ENCODE measurements at places on chromosomes 2 and 18.

DNA sequence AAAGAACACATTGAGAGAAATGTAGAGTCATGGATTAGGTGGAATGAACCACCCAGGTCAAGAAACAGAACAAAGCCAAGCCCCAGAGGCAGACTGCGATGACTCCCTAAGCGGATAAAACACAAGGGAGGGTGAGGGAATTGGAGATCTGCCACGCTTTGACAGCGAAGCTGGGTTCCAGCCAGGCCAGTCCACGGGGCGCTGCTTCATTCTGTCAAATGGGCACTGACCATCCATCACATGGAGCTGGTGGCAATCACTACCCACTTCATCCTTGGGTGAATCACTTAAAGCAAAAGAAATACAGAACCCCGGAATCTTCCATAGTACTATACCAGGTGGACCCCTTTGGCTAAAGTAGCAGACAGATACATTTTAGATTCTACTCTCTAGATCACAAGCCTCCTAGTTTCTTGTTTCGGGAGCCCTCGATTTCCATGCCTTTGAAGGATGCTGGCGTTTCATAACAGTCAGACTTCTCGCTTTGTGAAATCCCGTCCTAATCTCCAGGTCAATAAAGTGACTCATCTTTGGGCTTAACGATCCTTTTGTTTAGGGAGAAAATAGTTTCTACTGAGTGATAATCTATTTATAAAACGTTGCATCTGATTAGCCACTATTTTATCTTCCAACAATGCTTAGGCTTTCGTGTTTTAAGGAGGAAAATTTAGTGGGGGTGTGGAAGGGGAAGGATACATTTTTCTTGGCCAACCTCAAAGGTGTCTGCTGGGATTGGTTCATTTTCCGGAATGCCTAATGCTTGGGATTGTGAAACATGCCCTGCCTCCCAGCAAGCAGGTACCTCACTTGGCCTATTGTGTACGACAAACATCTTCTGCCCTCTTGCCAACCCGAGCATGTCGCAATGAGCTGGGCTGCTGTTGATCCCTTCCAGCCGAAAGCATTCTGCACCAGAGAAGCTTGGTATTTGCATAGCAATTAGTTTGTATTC, 44.1 kb upstream of the HDAC4 start:
- no peak for DNase-seq

DNA sequence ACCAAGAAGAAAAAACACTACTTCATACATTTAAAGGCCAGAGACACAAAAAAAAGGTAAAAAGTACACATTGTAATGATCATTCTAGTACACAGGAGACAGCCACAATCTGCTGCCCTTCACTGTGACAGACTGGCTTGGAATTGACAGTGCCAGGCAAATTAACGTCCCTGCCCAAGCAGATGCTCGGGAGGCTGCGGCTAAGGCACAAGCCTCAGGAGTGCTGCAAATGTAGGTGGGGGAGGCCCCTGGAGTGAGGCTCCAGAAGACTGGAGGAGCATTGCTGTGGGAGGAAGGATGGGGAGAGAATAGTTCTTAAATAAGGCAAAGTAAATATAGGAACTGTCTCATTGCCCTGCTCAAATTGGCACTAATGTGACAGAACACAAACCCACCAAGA, 18.6 kb downstream of the ERCC3 start:
- DNase-seq, result no peak

GRCh38 chr2:20617892-20618467, 32.9 kb downstream of the HS1BP3 start:
- peak; percentile 78 for DNase-seq

DNA sequence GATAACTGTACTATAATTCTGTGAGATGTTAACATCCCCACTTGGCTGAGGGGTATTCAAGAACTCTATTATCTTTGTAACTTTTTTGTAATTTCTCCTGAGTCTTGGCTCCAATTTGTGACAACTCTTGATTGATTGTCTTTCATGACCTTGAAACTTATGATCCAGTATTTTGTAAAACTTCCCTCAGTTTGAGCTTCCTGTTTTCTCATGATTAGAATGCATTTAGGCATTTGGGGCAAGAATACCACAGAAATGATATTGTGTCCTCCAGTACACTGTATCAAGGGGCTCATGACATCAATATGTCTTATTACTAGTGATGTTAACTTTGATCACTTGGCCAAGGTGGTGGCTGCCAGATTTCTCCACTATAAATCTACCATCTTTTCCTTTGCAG, 37.4 kb downstream of the PNO1 start:
- no peak for DNase-seq

- no peak for DNase-seq
These were observed 34.8 kb downstream of the ATOH8 start for GRCh38 chr2:85788603-85789002.

DNA sequence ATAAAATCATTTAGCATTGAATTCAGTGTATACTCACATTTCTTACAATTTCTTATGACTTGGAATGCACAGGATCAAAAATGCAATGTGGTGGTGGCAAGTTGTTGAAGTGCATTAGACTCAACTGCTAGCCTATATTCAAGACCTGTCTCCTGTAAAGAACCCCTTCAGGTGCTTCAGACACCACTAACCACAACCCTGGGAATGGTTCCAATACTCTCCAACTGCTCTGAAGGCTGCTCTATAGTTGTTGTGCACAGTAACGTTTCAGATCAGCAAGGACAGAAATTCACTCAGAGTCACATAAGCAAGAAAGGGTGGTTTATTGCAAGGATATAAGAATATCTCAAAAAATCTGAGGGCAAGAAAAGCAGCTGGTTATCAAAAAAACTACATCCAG, 6.5 kb downstream of the GKN1 start:
- DNase-seq, result no peak

GRCh38 chr2:37173741-37174140, 14.7 kb downstream of the SULT6B1 start:
- DNase-seq, result no peak

DNA sequence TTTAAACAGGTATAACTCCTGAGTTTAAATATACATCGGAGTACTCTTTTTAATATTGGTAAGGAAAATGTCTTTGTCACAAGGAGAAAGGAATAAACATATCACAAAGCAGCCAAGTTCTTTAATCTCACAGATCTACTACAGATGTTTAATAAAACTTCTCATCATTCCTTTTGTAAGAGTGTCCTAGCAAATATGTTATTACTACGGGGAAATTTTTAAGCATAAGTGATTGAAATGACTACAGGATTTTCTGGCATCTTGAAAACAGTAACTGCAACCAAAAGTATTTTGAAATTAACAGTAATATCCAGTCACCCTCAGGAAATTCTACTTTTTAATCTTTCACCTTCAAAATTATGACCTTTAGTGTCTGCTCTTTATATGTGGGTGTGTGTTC, 403.1 kb downstream of the IRS1 start:
- DNase-seq, result no peak

DNA sequence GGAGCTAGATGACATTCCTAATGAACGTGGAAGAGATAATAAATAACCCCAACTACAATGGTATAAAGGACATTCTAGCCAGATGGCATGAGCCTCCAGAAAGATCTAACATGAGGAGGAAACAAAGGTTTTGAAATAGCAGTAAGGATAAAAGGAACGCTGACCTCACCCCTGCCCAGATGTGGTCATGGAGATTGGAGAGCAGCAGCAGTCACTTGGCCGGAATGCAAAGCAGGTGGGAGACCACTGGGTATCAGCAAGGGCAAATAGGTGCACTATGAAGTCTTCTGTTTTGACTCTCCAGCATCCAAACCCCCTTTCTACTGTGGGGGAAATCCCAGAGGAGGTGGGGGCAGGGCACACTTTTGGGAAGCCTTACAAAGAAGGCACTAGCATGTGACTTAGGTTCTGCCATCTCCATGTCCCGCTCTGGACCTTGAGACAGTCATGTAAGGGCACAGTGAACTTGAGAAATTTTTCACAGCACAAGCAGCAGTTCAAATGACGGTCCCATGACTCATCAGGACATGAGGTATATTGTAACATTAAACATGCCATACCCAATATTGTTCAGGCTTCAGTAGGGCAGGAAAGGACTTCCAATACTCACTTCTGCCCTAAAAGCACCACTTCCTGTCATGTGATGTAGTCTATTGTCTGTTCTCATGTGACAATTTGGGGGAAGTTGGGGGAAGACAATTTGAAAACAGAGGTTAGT, 55.2 kb downstream of the METTL4 start:
- peak; percentile 58 for DNase-seq

DNA sequence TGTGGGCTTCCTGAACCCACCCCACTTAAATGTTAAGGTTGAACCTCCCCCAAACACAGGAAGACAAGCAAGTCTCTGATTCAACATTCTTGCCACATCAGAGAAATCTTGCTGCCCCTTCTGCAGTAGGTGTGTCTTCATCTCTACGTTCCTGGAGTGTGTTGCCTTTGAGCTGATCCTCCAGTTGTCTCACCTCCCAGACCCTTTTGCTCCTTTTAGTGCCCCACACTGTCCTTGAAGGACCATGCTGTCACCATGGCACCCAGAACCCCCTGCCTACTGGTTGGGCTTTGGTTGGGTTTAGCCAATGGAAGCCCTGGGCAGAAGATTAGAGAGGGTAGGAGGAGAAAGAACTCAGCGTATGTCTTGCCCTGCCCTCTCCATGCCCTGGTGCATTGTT, 10.7 kb downstream of the CAB39 start:
- no peak for DNase-seq

- no peak for DNase-seq
These were observed 558.7 kb upstream of the LRRTM1 start for GRCh38 chr2:80863147-80863714.

- DNase-seq, result peak; percentile 63
These were observed 62.9 kb upstream of the CTIF start for GRCh38 chr18:48475635-48476549.

GRCh38 chr2:5766056-5766455, 73.9 kb downstream of the SOX11 start:
- DNase-seq, result peak; percentile 4

DNA sequence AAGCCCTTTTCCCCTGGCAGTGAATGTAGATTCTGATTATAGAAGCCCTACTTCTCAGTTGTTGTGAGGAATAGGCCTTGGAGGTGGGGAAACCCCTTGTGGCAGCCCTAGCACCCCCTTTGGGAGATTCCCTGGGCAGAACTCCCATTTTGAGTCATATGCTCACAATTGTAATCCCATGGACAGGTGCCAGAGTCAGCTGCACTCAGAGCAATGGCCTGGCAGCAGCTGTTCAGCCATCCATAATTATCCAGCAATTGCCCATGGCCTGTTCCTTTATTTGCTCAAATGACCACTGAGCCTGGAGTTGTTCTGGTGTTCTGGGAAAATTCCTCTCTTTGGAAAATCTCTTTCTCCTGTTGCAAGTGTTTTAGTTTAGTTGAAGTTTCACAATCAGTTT, 71.7 kb downstream of the PTRHD1 start:
- peak; percentile 59 for DNase-seq

DNA sequence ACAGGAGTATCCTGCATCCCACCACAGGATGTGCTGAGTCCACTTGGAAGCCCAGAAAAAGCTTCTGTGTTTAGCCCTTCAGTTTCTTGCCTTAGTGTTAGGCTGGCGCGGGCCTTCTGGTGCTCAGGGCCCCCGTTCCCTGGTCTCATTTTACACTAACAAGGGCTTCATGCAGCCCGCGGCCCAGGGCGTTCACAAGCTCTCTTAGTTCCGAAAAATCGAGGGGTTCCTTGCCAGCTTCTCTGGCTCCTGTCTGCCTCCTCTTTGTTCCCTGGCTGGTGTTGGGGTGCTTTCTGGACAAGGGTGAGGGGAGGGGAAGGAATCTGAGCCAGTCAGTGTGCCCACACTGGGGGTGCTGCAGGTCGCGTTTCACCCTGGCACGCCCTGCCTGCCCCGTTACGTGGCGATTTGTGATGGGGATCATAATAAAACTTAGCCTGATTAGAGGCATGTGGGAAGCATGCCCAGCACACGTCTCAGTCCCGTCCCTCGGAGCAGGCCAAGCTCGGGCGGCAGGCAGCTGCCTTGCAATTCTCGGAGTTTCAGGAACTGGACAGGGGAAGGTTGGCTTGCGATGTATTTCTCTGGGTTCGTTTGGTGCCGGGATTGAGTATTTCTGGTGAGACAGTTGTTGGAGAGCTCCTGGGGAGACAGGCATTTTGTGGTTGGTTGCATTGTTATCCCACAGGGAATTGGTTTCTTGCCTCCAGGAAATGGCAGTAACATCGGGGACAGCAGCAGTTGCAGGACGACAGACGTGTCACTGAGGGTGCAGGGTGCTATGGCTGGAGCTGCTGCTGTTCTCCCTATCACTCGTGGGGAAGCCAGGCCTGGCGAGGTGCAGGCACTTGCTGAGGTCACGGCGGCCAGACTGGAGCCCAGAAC, 22.9 kb downstream of the SH3BP4 start:
- DNase-seq, result no peak

DNA sequence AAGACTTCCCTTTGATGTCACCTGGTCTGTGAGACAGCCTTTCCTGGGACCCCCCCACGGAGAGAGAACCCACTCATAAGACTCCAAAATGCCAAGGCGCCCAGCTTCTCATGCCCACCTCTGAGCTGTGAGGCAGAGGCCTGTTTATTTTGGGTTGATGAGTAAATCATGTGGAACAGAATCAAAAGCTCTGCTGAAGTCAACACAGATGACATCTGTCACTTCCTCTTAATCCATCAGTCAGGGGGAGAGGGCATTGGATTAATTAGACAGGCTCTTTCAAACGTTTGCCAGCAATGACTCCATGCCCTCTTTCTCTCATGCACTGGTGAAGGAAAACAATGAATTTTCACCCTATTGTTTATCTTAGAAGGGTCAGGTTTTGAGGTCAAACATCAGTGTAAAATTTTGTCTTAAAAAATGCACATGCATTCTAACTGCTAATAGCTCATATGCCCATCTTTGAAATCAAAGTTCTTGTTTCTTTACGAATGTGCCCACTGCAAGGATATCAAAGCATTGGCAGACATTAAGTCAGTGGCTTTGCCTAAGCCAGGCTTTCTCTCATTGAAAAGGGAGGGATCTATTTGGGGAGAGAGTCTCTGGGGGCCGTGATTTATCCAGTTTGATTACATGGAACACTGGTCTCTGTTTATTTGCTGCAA, 184.1 kb downstream of the ACKR3 start:
- no peak for DNase-seq

DNA sequence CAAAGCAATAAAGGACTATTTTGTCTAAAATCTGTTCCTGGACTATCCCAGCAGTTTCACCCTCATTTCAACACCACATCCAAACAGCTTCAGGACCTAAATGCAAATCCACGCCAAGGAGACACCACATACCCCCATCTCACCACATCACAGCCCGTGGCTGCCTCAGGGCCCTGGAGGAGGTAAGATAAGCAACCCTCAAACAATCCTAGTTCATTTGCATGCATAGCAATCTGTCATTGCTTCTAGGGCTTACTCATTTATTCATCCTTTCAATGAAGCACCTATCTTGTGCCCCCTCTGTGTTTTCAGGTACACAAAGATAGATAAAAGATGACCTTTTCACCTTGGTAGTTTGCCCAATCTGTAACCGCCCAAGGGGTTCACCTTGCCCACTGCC, 86.5 kb downstream of the VSNL1 start:
- DNase-seq, result no peak

All from amniotic stem cell (primary cell).